ENCODE measurements at places on chromosomes 5 and 9.

GRCh38 chr9:88528080-88528790 lies 6.7 kb upstream of the NXNL2 start:
- no peak for DNase-seq

DNA sequence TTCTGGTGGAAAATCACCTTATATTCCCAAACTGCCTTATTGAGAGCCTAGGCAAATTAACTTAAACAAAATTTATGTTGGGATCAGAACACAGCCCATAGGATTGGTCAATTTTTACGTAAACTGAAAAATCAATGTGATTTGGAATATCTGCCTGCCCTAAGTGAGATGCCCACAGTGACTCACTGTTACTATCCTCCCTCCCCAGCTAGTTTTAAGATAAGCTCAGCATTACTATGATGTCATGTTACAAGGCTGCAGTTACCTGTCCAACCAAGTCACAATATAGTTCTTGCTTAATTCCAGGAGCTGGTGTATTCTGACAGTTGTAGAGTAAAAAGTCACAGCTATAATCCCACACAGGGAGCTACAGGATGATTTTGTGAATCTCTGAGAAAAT lies 23.1 kb downstream of the SKP1 start:
- no peak for DNase-seq

DNA sequence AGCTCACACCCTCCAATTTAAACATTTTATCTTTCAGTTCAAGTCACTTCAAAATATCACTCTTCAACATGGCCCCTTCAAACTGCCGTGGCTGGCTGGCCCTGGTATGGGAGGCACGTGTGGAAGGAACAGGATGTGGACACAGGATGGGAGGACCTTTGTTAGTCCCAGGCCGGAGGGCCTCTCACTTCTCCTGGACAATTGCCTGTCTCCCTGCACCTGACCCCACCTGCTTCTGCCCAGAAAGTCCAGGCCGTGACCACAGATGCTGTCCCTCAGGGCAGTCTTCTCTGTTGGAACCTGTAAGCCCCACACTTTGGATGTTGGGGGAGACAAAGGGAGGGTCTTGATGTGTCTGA lies 19.4 kb downstream of the AMBP start:
- DNase-seq: no peak

- no peak for DNase-seq
Observed at GRCh38 chr5:60519372-60519771, 180.6 kb downstream of the DEPDC1B start.

DNA sequence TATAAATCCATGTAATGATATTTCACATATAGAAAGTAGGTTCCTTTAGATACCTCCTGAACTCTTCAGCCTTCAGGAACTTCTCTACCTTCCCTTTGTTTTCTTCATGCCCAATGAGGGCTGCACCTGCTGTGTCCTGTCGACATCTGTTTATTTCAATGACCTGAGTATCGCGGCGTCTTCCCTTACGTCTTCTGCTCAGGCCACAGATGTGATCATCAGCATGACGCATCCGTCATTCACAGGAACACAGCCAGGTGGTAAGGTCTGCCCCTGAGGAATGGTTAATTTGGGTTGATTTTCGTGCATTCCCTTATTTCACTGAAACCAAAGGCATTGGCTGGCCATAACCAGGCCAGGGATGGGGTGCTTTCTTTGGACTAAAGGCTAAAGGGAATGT lies 217.1 kb downstream of the MED10 start:
- DNase-seq: no peak

DNA sequence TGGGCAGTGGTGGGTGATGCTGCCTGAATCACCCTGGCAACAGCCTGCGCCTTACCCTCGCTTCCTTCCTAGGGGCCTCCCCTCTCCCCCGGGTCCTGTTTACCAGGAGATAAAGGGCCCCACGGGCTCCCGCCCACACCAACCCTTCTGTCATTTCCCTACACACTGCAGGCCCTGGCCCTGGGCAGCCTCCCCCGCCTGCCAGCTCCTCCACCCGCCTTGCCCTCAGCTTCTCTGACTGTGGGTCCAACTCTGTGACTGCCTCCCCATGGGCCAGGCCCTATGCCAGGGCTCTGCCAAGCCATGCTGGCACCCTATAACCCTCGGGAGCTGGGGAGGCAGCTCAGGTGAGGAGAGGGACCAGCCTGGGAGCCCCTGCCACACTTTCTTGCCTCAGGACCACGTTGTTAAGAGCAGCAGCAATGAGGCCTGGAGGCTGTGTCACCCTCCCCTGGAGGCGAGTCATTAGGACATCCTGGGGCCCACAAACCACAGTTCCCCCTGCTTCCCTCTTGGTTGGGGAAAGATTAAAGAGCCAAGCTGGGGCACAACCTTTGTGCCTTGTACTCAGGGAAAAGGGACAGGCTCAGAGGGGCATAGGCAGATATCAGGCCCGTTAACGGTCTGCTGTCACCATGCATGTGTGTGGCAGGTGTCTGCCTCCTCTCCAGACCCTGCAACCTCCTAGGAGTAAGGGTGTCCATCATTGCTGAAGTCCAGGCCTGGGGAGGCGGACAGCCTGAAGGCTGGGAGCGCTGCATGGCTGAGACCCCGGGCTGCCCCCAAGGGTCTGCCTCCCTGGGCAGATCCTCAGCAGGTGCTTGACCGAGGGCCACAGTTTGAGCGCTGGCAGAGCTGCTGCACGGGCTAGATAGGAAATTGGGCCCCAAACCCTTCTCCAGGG lies 2.8 kb downstream of the MGAT4B start:
- DNase-seq: no peak

DNA sequence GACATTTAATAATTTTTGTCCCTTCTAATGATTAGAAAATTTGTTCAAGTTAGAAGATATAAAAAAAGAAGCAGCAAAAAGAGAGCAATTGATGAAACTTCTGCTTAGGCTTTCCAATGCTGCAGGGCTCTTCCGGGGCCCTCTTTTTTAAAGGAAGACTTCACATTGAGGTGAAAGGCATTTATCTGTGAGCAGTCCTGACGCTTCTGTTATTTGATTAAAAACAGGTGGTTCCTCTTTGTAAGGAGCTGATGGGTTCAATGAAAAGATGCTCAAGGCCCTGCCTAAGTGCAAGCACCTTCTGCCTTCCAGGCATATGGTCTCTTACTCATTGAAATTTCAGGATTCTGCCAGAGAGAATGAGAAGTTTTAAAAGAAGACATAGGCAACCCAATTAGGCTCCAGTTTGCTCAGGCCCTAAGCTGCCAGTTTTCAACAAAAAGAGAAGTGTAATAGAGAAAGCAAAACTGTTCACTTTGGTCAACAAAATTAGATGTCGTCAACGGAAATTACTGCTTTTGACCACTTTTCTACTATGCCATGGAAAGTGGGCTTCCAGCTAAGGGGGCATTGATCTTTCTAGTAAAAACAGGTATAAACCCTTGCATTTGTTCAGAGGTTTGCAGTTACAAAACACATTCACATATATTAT lies 100.2 kb downstream of the INSYN2B start:
- DNase-seq: no peak

DNA sequence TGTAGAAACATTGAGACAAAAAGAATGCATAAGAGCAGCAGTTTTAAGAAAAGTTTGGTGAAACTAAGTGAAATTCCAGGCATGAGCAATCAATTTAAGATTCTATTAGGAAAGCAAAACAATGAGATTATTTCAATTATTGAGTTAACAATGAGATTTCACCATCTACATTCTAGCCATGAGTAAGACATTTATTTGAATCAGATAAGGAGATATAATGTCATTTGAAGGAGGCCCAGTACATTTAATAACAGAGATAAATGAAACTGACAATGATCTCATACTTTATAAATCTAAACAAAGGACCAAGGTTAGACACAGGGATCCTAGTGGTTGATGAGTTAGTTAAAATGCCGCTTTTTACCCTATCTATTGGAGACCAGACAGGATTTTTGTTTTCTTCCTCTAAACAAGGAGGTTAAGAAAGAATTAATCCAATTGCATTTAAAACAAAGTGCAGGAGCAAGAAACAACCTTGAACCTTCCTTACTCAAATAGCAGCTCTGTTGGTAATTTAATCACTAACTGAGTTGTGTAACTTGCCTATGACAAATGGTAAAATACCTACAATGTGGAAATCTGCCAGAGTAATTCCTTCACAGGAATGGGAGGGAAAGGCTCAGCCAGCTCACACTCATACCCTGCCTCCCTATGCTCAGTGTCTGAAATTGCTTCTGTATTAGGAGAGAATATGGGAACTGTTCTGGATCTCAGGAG lies 103.5 kb upstream of the NR3C1 start:
- DNase-seq: no peak

- no peak for DNase-seq
Observed at GRCh38 chr9:73219985-73220626, 68.4 kb downstream of the ANXA1 start.

DNA sequence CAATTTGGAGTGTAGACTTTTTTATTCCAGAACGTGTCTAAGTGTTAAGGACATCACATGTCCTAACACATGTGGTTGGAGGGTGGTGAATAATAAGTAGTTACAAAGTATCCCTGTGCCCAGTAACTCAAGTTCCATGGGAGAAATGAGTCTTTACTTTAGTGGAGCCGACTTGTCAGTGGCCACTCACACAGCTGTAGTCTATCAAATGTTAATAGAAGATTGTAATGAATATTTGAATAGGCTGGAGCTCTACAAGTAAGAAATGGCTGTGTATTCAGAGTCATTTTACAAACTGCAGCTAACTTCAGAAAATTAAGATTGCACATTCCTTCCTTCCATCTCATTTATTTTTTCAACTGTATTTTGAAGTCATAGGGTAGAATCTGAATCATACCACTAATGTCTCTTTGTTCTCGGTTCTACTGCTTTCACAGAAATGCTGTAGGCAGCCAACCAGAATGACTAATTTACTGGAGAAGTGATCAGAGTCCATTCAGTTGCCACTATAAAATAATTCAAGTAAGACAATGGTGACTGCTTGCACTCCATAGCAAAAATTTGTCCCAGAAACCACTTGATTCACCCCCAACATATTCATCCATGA lies 394.8 kb downstream of the NR2F1-AS1 start:
- DNase-seq: no peak

DNA sequence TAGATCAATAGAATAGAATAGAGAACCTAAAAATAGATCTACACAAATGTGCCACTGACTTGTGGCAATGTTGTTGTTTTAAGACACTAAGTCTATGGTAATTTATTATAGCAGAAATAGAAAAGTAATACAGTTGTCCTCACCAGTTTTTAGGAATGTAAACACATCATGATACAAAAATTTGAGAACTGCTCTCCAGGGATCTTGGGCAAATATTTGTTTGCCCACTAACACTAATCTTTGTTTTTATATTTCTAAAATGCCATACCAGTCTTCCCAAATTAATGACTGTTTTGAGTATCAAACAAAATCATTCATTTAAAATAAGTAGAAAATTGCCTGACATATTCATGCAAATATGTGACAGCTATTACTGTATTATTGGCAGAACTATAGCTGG lies 297.6 kb downstream of the BRINP1 start:
- DNase-seq: no peak

GRCh38 chr5:119420169-119420568 lies 32.1 kb upstream of the HSD17B4 start:
- no peak for DNase-seq

DNA sequence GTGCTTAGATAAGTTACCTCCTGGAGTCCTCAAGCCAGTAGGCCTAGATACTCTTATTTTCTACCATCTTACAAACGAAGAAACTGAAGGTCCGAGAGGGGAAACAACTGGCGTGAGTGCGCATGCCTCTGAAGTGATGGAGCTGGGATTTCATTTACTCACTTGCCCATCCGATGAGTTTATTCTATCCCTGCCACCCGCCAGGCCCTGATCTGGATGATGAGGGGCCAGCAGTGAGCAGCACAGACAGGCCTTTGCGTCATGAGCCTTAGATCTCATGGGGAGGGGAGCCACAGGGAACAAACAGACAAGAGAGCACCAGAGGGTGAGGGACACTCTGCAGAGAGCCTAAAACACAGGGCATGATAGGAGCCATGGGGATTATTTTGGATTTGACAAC lies 34.1 kb upstream of the SLC2A8 start:
- DNase-seq: no peak

DNA sequence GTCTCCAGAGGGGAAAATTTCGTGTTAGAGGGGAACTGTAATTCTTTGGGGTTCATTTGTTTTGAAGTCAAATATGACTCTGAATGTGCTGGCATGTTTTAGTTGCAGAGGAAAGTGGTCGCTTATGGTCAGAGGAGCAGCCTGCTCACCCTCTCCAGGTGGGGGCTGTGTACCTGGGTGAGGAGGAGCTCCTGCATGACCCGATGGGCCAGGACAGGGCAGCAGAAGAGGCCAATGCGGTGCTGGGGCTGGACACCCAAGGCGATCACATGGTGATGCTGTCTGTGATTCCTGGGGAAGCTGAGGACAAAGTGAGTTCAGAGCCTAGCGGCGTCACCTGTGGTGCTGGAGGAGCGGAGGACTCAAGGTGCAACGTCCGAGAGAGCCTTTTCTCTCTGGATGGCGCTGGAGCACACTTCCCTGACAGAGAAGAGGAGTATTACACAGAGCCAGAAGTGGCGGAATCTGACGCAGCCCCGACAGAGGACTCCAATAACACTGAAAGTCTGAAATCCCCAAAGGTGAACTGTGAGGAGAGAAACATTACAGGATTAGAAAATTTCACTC lies 13.5 kb downstream of the TXNDC15 start:
- no peak for DNase-seq

- DNase-seq: no peak
Observed at GRCh38 chr9:35790025-35790384, 1.4 kb upstream of the NPR2 start.

DNA sequence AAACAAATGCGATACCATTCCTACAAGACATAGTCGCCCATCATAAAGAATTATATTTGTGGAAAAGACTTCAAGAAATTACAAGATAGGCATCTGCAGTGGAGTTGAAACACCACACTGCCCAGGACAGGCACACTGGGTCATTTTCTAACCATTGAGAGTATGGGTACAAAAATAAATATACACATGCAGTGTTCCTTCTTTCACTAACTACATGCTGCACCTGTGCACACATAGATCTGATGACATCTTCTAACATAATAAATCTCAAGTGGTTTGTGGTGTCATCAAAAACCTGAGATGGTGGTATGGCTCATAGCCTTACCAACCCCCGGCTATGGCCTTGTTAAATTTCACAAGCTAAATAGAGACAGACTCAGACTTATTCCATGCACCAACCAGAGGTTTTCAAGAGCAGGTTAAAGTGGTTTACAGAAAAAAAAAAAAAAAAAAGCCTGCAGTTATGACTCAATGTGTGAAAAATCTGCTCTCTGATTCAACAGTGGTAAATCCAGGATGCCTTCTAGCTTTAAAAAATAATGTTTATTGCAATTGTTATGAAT lies 12.4 kb upstream of the NFIB start:
- no peak for DNase-seq

DNA sequence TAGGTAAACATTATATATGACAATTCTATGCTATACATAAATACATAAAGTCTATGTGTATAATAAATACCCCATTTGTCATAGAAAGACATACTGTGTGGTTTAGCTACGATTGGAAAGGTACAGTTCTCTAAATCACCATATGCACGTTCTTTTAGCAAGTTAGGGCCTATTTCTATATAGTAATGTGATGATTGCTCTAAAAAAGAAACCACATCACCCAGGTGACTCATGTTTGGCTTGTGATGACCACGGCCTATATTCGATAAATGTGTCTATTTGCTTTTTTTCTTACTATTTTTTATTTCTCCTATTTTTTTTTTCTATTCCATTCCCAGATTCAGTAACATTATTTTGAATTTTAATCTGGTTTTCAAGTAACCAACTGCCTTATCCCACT lies 34.7 kb downstream of the RETREG1 start:
- DNase-seq: no peak

Measured in stimulated activated CD8-positive, alpha-beta memory T cell treated with anti-CD3 and anti-CD28 coated beads, Interleukin-7, amount 100 ng/mL, for 4 hours (primary cell).